ENCODE measurements at places on chromosomes 16 and 17. TPM values are rescaled to one million over a fixed set of nuclear protein-coding genes. Genes with fewer than 3 reads are reported as not detected.
A peak's percentile ranks its signal among the peaks of the same experiment; 100 is the strongest.

- no peak for DNase-seq
Measured at GRCh38 chr16:1375741-1376410, 24.1 kb downstream of the GNPTG start.

DNA sequence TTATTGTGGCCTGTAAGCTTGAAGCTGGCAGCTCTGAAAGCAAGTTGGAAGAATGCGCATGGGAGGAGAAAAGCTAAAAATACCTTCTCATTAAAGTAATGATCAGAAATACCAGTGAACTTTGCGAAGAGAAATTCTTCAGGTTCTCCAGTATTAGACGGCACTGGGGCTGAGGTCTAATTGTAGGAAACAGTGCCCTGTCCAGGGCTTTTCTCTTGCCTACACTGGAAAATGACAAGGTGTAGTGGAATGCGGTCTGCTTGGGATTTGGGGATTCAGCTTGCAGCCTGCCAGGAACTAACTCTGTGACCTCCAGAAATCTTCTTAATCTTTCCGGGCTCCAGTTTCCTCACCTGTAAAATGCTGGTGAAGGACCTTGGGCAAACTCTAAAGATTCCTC is 53.3 kb upstream of the KCNJ16 start:
- DNase-seq, result no peak

DNA sequence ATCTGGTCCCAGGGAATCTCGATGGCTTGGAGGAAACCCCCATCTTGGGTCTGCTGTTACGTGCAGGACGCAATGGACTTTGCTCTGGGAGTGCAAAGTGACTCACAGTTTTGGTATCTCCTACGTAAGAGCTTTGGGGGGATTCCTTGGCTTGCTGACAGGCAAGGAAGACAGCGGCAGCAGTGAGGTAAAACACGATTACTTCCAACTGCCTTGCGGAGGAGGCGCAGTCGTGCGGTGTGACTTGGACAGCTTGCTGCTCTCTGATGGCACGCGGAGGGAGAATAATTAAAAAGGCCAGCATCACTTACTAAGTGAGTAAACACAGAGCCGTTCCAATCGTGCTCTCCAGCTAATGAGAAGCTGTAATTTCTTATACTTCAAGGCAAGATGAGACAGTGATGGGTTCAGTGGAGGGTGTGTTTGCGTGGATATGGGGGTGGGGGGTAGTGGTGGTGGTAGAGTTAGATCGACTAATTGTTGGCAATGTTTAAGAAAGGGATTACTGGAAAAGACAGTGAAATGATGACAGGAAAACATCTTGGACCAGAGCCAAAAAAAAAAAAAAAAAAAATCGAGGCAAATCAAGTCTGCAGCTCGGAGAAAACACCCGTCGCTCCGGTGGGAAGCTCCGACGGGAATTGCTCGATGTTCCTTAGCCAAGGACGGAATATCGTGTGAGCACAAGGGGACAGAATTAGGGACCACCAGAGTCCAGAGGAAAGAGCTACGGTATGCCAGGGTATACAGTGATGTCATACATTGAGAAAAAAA is 184.8 kb upstream of the ZFHX3 start:
- DNase-seq, result peak; percentile 86

The ZNF594 gene
- total RNA-seq, result 4.5 TPM

The SLFN12 gene
- total RNA-seq, result 24.3 TPM

DNA sequence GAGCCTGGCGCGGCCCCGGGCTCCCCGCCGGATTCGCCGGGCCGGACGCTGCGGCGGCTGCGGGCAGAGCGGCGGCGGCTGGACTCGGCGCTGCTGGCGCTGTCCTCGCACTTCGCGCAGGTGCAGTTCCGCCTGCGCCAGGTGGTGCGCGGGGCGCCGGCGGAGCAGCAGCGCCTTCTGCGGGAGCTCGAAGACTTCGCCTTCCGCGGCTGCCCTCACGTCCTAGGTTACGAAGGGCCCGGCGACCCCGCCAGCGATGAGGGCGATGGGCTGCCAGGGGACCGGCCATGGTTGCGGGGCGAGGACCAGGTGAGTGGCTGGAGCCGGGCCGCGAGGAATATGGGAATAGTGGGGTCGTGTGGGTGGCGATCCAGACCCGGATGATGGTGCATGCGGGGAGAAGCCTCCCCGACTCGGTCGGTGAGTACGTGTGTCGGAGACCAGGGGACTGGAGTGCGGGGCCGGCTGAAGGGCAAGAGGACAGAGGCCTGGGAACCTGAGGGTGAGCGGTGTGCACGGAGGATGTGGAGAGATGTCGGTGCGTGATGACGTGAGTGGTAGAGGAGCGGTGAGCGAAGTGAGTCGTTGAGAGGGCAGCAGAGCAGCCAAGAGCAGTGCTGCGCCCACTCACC is 517 bp downstream of the RUNDC1 start:
- peak; percentile 63 for DNase-seq

GRCh38 chr17:48499735-48500434 is 30.9 kb downstream of the HOXB1 start:
- DNase-seq, result no peak

GRCh38 chr17:21425736-21426135 is 49.6 kb downstream of the KCNJ12 start:
- DNase-seq, result no peak

All from Daoy (cell line).